ENCODE measurements at places on chromosomes 6 and 20.

DNA sequence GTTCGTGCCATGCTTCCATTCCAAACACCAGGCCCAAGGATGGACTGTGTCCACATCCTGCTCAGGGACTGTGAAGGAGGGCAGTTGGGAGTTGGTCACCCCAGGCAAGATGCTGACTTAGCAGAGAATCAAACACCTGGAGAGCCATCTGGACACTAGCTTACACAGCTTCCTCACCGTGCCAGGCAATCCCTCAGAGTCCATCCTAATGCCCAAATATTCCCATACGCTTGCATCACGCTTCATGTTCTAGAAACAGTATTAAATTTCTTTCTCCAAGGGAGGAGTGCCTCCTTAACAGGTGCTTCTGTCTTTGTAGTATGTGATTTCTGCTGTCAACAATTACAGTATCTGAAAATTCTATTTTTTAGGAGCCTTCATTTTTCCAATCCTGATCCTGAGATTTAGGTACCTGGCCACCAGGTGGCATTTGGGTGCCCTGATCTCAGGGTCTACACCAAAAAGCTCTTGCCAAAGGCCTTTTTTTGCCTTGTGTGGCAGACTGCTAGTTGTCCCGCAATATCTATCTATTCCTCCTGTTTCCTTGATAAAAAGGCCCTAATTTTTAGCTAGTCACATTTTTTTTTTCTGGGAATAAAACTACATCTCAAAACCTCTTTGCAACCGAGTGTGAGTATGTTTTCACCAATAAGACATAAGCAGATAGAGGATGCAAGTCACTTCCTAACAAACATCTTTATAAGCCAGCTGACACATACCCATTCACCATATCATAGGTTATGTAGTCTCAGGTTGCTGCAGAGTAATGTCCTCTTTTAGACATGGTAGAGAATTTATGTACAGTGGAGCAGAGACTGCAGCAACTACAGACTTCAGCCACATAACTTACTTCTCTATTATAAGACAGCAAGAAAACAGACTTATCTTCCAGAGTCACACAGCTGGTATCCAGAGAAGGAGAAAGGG is 85.0 kb downstream of the PREP start:
- no peak for DNase-seq

DNA sequence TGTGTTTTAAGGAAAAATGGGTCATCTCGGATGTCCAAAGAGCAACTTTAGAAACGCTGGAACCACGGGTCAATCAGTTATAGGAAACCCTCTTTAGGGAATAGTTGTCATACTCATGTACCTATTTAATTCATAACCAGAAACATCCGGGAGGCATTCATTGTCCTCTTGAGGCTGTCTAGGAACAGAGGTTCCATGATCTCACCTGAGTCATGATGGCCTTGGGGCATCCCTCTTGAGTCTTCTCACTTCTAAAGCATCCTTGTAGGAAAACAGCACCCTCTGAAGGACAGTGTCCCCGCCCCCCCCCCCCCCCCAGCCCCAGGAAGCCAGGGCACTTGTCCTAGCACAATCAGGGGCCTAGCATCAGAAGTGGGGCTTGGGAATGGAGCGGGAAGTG is 46.3 kb upstream of the CDH4 start:
- DNase-seq = no peak

DNA sequence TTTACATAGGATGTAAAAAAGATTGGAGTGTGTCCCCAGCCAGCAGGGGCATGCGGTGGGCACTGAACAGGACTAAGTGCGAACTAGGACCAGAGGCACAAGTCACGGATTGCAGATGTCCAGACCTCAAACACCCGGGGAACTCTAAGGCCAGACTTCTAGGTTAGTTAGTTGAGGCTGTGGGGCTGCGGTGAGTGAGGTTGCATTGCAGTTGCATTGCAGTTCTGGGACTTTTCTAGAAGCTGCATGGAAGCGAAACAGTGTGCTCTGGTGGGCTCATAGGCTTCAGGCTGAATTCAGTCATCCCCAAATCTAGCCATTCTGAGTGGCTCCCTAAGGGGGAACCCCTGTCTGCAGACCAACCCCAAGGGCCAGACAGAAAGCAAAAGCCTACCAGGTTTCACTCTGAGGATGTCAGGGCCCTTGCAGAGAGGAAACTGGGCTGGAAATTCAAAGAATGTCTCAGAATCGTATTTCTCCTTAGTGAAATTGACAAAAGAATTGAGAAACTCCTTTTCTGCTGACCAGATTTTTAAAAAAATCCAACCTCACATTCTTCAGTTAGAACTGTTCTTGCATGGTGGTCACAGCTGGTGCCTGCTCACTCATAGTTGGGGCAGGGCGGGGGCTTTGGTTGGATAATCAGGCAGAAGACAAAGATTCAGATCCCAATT is 182.8 kb downstream of the ZDHHC14 start:
- no peak for DNase-seq

GRCh38 chr6:134689177-134689576 is 260.7 kb downstream of the ALDH8A1 start:
- DNase-seq = no peak

GRCh38 chr6:30800871-30801270 is 56.5 kb upstream of the IER3 start:
- DNase-seq = no peak

GRCh38 chr6:24079076-24079475 is 46.9 kb upstream of the NRSN1 start:
- no peak for DNase-seq

GRCh38 chr20:2757001-2757400 is 43.4 kb downstream of the CPXM1 start:
- no peak for DNase-seq

GRCh38 chr20:60008130-60008808 is 50.0 kb downstream of the CDH26 start:
- no peak for DNase-seq

DNA sequence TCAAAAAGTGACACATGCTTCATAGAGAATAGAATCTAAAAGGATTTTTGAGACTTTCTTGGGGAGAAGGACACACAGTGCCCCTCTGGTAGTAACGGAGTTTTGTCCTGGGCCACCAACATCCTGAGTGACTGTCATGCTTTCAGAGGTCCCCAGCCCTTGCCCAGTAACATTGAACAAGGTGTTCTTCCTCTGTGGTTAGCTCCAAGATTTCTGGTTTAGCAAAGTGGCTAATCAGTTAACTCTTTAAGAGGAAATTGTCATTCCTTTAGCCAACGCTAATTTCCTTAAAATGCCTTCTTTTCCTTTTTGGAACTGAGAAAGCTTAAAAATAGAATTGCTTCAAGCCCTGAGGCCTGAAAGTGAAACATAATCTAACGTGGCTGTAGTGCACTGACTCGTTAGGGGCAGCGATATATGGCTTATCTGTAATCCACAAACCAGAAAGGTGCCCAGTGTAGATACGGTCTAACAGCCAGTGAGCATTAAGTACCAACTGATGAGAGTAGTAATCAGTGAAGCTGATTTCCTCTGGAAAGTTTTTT is 7.8 kb downstream of the E2F3 start:
- DNase-seq = no peak

GRCh38 chr6:161394437-161394836 is 120.6 kb upstream of the AGPAT4 start:
- no peak for DNase-seq

DNA sequence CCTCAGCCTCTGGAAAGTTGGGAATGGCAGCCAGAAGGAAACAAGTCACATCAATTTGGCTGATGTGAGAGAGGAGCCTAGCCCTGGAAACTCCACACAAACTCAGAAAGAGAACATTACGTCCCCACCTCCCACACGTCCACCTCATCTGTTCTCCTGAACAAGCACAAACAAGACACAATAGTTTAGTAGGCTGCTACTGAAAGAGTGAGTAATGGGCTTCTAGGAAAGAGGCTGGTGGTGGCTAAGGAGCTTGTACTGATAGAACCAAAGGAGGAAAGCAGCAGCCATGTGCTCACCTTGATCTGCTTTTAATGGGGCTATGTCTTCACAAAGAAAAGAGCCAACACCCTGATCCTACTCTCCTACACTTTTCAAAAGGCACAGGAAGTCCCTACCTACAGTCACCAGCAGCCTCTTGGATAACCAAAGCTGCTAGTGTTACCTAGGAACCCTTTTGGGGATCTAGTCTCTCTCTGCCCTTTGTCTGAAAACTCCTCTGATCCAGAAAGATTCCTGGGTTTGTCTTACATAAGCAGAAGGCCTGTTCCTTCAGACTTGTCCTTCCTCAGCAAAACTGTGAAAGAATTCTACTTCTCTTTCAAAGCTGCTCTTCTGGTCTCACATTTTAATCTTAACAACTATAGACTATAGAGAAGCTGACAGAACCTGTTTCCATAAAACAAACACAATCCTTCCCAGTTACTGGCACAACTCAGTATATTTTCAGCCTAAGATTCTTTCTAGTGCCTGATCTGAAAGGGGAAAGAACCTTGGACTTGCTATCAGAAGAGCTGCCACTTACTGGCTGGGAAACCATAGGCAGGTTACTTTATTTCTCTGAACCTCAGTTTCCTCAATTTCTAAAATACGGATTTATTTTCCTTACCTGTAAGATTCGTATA is 3.1 kb downstream of the PLAGL2 start:
- DNase-seq = no peak

DNA sequence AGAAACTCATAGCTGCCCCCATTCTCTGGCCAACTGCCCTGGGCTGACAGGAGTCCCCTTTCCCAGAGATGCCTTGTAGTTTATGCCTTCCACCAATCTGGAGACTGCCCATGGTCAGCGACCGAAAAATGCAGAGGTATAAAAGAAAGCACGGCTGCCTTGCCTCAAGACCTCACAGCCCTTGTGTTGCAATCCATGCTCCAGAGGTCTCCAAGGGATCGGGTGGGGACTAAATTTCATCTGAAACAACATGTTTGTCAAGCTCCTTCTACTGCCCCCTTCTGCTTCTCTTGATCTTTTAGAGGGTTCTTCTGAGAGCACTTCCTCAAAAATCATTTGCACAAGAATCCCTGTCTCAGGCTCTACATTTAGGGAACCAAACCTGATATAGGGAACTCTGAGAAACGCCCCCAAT is 128.8 kb downstream of the PLCB1 start:
- DNase-seq = no peak

DNA sequence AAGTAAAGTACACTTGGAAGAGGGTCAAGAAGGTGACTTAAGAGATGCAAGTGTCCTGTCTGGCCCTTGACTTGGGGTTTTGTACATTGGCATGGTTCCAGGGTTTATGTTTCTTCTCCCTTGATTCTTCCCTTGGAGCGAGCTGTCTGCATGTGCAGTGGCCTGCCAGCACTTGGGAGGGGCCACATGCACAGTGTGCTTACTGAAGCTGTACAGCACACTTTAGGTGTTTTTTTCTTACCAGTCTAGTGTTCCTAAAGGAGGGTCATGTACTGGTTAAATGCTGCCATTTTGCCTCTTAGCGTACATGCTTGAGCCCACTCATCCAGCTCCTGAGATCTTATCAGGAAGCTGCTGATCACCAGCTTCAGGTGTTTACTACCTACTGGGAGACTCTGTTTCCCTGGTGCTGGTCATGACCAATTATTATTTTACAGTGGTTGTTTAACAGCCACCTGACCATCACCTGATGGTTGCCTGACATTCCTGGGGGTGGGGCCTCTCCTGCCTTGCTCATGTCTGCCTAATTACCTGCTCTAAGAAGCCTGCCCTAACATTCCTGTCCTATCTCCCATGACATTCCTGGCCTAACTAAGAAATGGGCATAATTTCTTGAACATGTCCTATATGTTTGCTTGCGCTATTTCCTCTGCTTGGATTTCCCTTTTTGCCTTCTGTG is 182.9 kb downstream of the MCHR2 start:
- no peak for DNase-seq

GRCh38 chr20:3572151-3572550 is 91.0 kb downstream of the GFRA4 start:
- DNase-seq = no peak

DNA sequence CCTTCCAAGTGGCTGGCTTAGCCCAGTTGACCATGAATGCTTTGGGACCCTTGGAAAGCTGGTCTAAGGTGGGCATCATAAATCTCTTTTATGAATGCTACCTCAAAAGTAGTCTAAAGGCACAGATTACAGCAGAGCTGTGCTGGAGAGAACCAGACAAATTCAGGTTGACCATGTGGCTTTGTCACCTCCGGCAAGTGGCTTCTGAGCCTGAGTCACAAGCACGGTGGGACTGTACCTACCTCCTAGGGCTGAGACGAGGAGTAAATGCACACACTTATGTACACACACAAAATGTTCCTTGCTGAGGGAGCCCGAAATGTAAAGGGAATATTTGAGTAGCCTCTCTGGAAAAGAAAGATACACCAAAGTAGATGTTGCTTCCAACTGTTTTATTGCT is 155.9 kb downstream of the NFATC2 start:
- no peak for DNase-seq

DNA sequence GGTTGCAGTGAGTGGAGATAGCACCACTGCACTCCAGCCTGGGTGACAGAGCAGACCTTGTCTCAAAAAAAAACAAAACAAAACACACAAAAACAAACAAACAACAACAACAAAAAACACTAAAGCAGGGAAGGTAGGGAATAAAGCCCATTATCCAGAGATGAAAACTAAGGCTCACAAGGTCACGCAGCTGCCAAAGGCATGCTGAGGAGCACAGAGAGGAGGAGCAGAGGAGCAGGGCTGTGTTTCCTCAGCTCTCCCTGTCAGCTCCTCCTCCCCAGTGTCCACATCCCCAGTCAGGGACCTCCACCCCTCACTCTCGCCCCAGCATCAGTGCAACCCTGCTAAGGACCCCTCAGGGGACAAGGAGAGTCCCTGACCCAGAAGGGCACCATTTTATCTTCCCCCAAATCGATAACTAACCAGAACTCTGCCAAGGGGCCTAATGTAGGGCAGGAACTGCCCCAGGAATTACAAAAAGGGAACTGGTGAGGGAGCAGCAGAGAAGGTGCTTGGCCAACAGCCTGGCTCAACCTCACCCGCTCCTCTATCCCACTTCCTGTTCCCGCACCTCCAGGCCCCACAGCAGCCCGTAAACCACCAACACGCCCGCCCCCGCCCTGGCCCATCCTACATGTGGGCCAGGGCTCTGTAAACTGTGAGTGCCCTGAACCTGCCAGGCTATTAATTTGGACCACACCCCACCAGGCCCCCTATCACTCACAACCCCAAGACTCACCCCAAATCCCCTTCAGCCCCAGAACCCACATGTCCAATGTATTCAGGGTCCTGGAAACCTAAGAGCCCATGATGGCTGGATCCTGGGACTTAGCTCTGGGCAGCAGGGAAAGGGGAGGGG is 9.0 kb downstream of the TEAD3 start:
- no peak for DNase-seq
